ENCODE measurements at places on chromosomes 4 and X.
A peak's percentile ranks its signal among the peaks of the same experiment; 100 is the strongest.

DNA sequence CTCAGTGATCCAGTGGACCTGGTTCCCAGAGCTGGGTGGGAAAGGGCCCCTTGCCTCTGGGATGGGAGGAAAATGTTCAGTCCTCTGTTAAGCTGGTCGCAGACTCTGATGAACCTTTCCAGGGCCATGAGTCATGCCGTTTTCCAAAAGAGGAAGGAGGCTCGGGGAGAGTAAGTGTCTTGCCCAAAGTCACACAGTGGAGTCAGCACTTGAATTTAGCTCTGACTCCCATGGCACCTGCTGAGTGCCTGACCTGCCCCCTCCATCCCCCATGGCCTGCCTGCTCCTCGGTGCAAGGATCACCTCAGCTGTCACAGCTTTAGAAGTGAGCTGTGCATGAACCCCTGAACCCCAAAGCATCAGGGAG, 14.0 kb upstream of the KIAA0232 start:
- peak; percentile 37 for DNase-seq

GRCh38 chr4:53625888-53626287, 34.6 kb upstream of the LNX1 start:
- DNase-seq, result no peak

- no peak for DNase-seq
These were observed 27.9 kb upstream of the EXOC1L start for GRCh38 chr4:55791666-55792065.

DNA sequence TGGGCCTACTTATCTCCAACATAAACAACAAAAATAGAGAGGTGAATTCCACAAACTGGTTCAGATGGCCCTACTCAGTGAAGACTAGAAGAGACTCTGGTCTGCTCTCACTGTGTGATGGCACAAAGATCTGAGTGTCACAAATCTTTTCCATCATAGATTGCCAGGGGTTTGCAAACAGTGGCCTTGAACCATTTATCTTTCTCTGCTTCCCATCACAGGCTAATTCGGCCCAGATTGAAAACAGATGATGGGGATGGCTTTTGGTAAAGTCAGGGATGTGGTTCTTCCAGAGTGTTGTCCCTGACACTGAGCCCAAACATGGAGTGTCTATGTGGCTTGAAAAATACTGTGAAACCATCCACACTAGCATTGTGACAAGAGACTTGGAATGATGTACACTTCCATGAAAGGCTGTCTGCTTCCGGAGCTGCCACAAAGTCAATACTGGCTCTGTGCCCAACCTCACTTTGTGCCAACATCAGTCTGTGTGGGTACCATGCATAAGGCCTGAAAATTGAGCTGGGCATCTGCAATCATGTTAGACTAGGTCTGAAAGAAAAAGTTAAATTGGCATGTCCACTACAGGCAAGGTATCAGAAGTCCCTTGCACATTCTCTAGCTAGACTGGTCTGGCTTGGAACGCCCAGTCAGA, 25.2 kb upstream of the PLAC1 start:
- DNase-seq, result no peak

GRCh38 chrX:152904151-152905080, 6.5 kb downstream of the ZNF185 start:
- DNase-seq, result peak; percentile 65

DNA sequence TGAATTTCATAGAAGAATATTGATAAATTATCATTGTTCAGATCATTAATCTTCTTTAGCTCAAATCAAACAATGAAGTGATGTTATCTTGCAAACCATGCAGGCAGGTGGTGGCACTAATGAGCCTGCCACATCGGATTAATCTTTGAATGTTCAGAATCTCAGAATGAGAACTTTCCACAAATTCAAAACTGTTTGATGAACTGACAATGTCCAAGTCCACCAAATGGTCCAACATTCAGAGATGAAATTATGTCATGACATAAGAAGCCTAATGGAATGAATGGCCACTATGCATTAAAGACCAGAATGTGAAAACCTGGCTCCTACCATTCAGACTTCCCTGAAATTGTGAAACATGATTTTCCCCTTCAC, 67.5 kb downstream of the SORBS2 start:
- no peak for DNase-seq

DNA sequence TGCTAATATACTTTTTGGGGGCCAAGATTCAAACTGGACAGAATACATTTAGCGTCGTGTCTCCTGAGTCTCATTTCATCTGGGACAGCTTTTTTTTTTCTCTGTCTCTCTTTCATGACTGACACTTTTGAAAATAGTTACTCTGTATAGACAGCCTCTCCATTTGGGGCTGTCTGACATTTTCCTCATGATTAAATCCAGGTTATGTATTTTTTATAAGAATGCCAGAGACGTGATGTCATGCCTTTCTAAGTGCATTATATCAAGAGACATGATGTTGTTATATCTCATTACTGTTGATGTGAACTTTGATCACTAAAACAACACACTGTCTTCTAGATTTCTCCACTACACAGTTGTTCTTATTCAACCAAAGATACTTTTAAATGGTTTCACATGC, 199.0 kb downstream of the BANK1 start:
- DNase-seq, result no peak

DNA sequence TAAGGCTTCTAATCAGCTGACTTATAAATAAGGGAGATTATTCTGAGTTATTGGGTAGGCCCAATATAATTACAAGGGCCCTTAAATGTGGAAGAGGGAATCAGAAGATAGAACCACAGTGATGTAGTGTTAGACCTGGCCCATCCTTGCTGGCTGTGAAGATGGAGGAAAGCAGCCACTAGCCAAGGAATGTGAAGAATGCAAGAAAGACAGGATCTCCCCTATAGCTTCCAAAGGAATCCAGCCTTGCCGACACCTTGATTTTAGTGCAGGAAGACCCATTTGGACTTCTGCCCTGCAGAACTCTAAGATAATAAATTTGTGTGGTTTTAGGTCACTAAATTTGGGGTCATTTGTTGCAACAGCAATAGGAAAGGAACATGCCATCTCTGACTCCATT, 150.6 kb downstream of the SPATA18 start:
- peak; percentile 12 for DNase-seq

DNA sequence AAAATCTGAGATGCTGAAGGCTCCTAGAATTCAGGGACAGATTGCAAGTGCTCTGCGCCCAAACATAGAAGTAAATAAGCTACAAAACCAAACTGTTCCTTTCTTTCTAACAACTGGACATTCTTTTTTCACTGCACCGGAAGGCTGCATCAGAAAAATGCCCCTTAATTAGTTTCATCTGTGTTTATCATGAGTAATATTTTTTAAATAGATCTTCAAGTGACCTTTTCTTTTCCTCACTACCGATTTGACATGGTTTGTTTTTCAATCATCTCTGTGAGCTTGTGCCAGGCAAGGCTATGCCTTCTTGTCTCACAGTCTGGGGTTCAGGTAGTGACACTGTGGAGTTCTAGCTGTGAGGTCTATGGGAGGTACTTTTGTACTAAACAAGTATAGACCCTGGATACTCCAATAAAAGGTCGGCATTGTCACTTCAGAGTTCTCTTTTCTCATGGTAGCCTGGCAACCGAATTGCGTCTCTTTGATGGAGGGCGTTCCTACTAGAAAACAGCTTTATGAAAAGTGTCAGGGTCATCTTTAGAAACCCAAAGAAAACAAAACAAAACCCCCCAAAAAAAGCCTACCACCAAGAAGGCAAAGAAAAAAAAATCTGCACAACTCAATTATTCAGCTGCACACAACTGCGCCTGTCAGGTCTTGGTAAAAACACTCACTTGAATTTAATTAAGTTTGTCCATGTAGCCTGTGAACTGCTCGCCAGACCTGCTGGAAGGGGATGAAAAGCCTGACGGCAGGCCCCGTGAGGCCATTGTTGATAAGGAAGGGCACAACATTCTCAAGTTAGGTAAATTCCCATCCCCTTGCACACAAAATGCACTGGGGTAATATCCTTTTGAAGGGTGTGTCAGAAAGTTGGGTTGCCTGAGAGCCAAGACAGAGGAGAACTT, 22.8 kb upstream of the ADAMTS3 start:
- peak; percentile 13 for DNase-seq

DNA sequence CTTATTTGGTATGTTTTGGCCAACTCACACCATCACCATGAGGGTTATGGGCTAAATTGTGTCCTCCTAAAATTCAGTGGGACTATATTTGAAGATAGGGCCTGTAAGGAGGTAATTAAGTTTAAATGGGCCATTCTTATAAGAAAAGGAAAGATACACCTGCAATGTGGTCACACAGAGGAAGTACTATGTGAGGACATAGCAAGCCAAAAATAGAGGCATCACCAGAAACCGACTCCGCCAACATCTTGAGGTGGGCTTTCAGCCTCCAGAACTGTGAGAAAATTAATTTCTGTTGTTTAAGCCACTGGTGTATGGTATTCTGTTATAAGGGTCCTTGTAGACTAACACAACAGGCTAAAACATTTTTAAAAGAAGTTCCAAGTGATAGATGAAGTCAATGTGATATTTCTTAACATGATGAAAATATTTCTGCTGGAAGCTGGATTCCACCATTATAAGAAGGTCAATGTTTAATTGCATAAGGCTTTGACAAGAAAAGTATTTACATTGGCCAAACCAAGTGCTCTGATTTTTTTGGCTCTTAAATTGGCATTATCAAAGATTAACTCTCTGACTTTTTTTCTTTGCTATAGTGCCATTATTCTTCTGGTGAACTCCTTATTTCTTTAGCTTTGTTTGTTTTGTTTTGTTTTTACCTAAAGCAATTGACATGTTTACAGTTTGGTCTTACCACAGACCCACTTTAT, 540.9 kb downstream of the PPARGC1A start:
- no peak for DNase-seq

DNA sequence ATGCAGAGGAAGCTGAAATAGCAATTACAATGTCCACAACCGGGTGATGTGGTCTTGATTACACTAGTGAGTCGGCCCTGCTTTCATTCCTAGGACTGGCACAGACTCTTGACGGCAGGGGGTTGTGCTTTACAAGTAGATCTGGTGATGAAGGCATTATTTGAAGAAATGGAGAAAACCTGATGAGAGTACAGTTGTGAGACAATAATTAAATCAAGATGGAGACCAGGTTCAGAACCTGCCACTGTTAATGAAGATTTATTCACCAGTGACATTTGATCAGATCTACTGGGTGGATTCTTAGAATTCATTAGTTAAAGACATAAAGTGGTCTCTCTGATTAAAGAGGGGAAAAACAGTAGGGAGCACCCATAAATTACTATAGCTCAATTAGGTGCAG, 747.2 kb downstream of the STPG2 start:
- no peak for DNase-seq

GRCh38 chr4:55272589-55272988, 73.5 kb upstream of the SRD5A3 start:
- DNase-seq, result no peak

GRCh38 chrX:34778916-34779315, 121.8 kb upstream of the TMEM47 start:
- DNase-seq, result peak; percentile 63

DNA sequence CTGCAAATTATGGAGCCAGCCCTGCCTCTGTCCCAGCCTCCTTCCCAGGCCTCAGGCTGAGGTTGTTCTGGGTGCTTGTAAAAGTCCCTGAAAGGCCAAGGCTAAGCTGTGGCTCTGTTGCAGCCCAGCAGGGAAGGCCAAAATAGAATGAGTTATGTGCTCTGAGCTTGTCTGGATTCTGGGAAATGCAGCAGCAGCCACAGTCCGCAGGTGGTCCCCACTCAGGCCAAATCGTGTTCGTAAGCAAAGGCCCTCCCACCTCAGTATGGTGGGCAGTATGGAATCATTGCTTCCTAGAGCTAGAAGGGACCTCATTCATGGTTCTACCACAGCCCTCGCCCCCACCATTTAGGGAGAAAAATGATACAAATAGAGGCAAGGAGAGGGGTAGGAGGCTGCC, 4.7 kb upstream of the TCEAL1 start:
- no peak for DNase-seq

DNA sequence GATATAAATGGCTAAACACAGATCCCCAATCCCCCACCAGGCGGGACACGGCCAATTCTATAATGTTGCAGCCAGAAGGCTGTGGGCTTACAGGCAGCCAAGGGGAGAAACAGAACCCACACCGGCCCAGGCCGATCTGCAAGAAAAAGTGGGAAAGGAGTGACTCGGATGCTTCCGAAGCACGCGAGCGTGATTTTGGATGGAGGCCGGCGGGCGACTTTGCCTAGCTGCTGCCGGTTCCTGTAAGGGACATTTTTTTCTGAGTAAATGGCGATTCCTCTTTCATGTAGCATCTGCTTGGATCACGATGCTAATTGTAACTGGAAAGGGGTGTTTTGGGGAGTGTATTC, 470.2 kb downstream of the PCDH19 start:
- no peak for DNase-seq

- peak; percentile 24 for DNase-seq
These were observed 31.0 kb upstream of the PDE5A start for GRCh38 chr4:119659576-119659975.

- peak; percentile 67 for DNase-seq
These were observed 72.9 kb downstream of the FAM9B start for GRCh38 chrX:8960957-8961468.

DNA sequence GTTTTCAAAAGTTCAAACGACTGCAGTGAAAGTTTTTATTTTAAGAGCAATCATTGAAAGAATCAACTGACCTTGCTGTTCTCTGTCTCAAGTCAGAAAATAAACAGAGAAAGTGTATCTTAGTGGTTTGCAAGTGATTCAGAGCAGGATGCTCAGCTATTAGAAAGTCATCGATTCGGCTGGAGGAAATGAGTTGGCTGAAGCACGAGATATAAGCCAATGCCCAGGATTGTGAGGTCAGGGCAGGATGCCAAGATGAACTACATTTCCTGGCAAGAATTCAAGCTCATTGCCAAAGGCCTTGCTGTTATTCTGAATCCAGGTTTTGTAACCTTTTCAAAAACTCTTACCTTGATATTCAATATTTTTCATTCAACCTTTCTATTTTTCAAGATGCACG, 541.4 kb upstream of the BOD1L1 start:
- peak; percentile 78 for DNase-seq

DNA sequence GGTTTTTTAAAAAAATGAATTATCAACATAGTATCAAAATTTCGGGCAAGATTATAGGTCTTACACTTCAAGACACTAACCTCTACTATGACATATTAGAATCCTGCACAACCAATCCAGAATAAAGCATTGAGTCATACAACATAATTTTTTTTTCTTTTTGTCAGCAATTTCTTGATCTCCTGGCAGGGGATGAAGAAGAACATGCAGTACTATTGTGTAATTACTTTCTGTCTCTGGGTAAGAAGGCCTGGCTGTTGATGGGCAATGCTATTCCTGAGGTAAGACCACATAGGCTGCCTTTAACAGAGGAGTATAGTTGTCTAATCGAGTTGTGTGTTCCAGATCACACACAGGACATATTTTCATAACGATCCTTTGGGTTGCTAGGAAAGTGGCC, 67.5 kb downstream of the FBXL5 start:
- DNase-seq, result peak; percentile 18

DNA sequence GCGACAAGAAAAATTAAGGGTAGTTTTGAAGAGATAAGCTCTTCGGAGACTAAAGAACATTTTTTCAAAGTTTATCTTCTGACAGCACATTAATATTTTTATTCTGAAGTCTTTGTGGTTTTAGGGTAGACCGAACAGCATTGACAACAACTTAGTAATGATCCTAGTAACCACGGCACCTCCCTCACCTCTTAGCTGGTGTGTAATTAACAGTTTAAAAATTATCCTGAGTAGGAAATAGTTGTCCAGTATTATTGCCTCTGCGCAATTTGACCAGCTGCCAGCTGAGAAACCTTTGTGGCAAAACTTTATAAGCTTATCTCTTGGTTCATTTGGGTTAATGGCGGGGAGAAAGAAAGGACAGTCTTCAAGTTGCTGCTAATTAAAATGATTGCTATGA, 213.6 kb downstream of the CBLL2 start:
- no peak for DNase-seq

All from AG10803 (cell line).